CD4-positive, alpha-beta T cell treated with Interleukin-10 for 1 hour (primary cell): ENCODE measurements at places on chromosomes 2 and 18.

DNA sequence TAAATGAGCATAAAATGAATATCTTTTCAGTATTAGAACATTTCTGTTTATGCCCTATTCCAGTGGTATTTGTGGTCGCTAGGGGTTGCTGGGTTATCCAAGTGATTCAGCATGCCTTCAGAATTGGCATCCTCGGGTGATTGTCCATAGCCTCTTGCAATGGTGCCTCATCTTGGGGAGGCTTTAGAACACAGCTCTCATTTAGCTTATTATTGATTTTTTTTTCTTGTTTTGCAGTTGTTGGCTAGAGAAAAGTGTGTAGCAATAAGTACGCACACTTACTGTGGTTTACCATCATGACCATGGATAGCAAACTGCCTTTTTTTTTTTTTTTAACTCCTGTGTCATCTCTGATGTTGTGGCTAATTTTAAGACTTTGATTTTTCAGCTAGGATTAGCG is 33.6 kb downstream of the PLEKHA3 start:
- no peak for DNase-seq

GRCh38 chr2:127614246-127614645 is 31.7 kb upstream of the GPR17 start:
- no peak for DNase-seq

- DNase-seq: no peak
These were observed 44.5 kb downstream of the ATP6V1C2 start for GRCh38 chr2:10765914-10766313.

DNA sequence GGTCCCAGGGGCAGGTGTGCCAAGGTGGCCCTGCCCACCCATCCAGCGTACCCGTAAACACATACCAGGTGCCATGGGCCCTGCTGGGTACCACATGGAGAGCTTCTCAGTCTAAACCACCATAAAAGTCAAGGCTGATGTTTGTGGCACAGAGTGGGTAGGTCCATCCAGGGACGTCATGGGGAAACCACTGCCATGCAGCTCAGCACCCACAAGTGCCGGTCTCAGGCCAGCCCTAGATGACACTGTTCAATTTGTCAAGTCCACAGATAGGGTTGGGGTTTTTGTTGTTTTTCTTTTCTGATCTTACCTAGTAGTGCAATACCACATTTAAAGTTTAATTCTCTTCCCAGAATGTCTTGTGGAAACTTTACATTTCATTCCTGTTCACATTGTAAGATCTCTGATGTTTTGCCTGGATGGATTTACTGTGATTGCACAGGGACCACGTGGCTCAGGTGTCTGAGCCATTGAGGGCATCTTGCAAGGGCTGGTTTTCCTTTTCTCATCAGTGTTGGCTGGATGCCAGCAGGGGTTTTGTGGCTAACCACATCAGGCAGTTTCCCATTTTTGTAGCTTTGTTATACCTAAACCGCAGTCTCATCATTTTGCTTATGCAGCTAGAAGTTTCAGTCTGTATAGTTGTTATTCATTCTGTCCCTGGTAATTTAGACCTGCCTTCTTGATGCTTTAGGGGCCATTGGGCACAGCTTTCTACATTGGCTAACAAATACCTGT is 64.7 kb downstream of the STK25 start:
- peak; percentile 91 for DNase-seq

DNA sequence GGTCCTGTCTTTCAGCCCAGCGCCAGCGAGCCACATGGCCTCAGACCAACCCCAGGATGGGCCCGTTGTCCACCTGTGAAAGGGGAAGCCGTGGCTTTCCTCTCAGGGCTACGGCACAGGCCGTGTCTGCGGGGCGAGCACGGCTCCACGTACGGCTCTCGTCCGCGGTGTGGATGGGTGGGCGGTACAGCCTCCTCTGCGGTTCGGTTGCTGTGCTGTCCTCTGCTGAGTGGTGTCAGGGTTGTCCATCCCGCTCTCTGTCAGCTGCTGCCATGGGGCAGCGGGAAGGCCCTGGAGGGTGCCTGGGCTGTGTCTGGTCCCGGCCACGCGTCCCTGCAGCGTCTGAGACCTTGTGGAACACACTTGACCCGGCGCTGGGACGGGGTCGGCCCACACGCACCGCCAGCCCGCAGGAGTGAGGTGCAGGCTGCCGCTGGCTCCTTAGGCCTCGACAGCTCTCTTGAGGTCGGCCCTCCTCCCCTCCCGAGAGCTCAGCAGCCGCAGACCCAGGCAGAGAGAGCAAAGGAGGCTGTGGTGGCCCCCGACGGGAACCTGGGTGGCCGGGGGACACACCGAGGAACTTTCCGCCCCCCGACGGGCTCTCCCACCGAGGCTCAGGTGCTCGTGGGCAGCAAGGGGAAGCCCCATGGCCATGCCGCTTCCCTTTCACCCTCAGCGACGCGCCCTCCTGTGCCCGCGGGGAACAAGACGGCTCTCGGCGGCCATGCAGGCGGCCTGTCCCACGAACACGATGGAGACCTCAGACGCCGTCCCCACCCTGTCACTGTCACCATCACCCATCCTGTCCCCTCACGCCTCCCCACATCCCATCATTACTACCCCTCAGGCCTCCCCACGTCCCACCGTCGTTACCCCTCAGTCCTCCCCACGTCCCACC is 128.7 kb downstream of the NFATC1 start:
- peak; percentile 54 for DNase-seq

- no peak for DNase-seq
These were observed 104.8 kb downstream of the CABLES1 start for GRCh38 chr18:23239885-23240608.

GRCh38 chr2:180980106-180980942 is at the start of gene UBE2E3:
UBE2E3 (plus strand) TSS chr2:180980605; CDS start chr2:180982043, 1,438 bp downstream.
- peak; percentile 85 for DNase-seq

GRCh38 chr2:199216253-199216652 is 241.5 kb downstream of the SATB2 start:
- no peak for DNase-seq

GRCh38 chr2:25405611-25406295 is 64.0 kb upstream of the DNMT3A start:
- no peak for DNase-seq

GRCh38 chr2:198731842-198732399 is 725.8 kb downstream of the SATB2 start:
- DNase-seq: no peak

DNA sequence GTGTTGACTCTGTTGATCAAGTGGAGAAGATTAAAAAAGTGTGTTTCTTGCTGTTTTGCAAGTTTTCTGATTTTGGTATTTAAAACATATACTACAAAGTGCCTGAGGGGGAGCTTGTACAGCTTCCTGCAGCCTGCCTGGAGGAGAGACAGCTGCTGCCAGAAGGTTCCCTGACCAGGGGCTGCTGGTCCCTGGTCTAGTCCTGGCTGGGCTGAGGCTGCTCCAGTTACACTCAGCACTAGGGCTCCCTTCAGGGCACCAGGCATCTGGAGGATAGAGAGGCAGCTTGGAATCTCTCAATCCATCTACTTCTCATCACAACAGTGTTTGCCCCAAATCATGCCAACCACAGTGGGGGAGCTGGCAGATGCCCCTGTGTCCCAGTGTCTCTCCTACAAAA is 4.8 kb downstream of the MC2R start:
- no peak for DNase-seq

GRCh38 chr2:98460573-98461497 is 16.2 kb downstream of the INPP4A start:
- DNase-seq: peak; percentile 72

DNA sequence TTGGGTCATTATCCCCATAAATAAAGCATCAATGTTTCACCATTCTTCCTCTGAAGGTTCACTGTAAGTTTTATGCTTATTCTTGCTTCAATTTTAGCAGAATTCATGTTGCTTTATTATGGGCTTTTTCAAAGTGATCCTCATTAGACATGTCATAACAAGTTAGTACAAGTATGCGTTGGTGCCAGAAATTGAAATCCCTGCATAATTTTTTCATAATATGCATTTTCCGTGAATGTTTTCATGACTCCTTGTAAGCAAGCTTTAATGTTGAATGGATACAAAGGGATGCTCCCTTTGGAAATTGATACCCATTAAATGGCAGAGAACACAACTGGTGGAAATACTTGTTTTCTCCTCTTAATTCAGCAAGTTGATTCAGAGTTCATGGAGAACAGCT is 179.7 kb downstream of the ST6GAL2 start:
- DNase-seq: no peak

DNA sequence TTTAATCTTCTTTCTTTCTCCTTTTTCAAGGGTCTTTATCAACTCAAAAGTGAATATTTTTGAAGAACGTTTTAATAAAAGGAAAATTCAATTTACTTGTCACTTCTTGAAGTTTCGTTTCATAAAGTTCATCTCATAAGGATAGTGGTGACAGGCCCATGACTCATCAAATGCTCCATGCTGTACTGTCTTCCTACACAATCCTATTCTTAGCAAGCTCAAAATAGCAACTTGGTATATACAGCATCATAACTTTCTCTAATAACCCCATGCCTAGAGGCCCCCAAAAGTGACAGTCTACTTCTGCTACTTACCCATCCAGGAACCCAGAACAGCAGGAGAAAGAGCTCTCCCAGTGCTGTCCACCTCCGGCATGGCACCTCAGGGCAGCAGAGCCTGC is 7.7 kb downstream of the FBXO15 start:
- DNase-seq: no peak

DNA sequence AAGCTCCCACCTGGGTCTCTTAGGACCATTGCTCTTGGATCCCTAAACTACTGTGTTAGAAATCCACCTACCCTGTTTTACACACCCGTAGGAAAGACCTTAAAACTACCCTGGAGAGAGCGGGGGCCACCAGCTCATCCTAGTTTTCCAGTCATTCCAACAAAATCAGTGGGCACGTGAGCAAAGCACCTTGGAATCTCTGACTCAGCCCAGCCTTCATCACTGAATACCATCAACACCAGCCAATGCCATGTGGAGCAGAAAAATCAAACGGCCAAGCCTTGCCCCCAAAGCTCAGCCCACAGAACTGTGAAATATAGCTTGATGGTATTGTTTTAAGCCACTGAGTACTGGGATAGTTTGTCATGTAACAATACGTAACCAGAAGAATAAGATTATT is 449.7 kb upstream of the CHAC2 start:
- DNase-seq: no peak

GRCh38 chr18:67043276-67043675 is 439.4 kb upstream of the CDH19 start:
- DNase-seq: no peak

DNA sequence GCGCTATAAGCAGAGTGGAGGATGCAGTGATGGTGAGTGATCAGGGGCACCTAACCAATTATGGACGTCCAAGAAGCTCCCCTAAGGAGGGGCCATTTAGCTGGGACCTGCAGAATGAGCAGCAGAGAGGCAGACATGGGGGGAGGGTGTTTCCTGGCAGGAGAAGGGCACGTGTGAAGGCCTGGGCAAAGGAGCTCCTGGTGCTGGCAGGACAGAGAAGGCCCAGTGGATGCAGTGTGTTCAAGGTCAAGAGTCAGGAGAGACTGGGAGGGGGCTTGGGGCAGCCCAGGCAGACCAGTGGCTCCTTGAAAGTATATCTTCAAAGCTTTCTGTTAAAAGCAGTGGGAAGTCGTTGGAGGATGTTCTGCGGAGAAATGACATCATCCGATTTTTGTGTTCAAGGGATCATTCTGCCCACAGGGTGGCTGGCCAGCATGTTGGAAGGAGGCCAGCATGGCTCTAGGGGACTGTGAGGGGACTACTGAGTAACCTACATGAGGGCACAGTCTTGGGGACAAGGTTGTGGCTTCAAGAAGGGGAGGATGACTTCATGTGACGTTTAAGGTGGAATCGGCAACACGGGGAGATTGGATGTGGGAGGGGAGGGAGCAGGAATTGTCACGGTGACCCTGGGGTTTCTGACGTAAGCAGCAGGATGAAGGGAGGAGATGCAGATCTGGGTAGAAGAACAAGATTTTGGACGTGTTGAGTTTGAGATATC is 9.0 kb upstream of the CIB4 start:
- DNase-seq: no peak

GRCh38 chr2:201358684-201359083 is 1.5 kb upstream of the FLACC1 start:
- DNase-seq: no peak

DNA sequence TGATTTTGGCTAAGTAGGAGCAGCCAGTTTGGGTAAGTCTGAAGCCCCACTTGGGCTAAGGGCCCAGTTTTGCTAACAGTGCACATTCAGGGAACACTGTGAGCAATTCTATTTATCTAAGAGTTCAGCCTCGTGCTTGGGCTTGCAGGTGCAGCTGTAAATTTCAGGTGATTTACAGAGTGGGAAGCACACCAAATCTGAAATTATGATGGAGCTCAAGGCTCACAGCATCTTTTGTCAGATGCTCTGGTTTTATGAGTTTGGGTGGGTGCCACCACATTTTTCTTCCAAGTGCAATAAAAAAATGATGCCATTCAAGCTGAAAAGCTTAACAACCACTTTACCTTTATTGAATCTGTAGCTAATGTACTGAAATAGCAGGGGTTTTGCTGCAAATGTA is 671.2 kb downstream of the LRRTM4 start:
- DNase-seq: no peak
